ENCODE measurements at places on chromosomes 2 and 18.

DNA sequence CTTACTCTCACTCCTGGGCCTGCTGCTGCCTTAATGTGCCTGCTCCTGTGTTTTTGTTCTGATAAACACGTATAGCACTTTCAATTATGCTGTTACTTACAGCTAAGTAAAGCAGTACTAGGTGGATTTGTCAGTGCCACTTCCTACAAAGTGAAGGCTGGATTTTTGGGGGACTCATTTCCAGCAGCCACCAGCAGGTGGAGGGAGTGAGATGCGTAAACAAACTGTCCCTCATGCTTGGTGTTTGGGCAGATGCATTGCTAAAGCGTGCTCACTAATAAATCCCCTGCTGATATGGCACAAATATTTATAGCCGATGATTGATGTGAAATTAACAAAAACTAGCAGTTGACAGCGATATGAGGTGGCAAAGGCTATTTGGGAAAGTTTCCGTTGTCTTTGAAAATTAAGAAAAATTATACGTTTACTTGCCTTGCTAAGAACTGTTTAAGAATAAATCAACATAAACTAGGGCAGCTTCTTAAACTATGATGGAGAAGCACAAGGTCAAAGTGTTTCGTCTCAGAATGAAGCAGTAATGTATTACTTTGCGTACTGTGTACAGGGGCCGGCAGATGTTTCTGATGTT lies 101.7 kb downstream of the AGAP1 start:
- no peak for DNase-seq

GRCh38 chr2:15293262-15293937 lies 267.7 kb downstream of the NBAS start:
- DNase-seq = no peak

DNA sequence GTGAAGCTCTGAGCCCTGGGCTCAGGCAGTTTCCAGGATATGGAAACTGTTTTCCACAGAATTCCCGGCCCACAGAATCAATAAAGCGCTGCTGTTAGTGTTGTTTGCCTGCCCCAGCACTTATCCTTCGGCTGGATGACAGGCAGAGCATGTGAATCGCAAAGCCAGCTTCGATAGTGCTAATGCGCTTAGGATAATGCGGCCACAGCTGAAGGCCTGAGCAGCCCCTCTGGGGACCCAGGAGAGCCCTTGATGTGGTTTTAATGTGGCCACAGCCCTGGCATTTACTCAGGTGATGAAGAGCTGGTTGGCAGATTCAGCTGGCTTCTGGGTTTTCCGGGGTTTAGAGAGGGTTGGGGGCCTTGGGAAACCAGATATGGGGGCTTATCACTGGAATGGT lies 23.7 kb downstream of the PCARE start:
- DNase-seq = no peak

DNA sequence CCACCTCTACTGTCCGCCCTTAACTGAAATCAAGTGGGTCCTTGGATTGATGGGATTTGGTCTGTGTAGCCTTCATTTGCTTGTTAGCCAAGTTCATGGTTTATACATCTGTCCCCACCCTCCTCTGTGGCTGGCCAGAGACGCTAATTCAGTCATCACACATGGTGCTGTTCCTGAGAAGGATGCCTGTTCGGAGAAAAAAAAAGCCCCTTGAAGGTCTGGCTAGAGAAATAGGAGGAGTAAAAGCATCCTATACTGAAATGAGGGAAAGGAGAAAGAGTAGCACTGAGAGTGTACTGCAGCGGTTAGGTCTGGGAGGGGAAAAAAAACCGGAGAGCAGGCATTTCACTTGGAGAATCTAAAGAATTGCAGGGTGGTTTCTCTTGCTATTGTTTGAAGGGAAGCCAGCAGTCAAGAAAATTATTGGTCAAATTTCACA lies 180.6 kb upstream of the EPAS1 start:
- no peak for DNase-seq

DNA sequence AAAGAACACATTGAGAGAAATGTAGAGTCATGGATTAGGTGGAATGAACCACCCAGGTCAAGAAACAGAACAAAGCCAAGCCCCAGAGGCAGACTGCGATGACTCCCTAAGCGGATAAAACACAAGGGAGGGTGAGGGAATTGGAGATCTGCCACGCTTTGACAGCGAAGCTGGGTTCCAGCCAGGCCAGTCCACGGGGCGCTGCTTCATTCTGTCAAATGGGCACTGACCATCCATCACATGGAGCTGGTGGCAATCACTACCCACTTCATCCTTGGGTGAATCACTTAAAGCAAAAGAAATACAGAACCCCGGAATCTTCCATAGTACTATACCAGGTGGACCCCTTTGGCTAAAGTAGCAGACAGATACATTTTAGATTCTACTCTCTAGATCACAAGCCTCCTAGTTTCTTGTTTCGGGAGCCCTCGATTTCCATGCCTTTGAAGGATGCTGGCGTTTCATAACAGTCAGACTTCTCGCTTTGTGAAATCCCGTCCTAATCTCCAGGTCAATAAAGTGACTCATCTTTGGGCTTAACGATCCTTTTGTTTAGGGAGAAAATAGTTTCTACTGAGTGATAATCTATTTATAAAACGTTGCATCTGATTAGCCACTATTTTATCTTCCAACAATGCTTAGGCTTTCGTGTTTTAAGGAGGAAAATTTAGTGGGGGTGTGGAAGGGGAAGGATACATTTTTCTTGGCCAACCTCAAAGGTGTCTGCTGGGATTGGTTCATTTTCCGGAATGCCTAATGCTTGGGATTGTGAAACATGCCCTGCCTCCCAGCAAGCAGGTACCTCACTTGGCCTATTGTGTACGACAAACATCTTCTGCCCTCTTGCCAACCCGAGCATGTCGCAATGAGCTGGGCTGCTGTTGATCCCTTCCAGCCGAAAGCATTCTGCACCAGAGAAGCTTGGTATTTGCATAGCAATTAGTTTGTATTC lies 44.1 kb upstream of the HDAC4 start:
- DNase-seq = no peak

GRCh38 chr2:228465408-228465807 lies 283.9 kb upstream of the SPHKAP start:
- DNase-seq = no peak
